MV-4-11 (cell line): ENCODE measurements at places on chromosomes 6 and 20.

GRCh38 chr6:148037496-148037895, 305.1 kb upstream of the SASH1 start:
- no peak for DNase-seq

- DNase-seq, result no peak
These were observed 15.8 kb downstream of the KCNQ2 start for GRCh38 chr20:63456429-63457284.

GRCh38 chr6:36349240-36349639, 12.6 kb upstream of the BNIP5 start:
- DNase-seq, result no peak

DNA sequence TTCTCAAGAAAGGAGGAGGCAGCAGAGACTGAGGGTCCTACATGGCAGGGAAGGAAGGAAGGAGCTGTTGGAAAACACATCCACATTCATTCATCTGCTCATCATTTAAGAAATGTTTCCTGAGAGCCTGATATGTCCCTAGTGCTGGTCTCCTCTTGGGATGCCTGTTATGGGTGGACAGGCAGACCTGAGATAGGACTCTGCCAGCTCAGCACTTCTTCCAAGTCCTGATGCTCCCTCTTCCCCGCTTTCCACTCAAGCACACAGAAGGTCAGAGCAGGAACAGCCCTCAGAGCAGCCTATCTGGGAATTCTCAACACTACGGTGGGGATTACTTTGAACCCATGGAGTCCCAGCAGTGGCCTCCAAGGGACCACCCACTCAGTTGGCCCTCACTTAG, 8.0 kb upstream of the SIRPD start:
- DNase-seq, result no peak

DNA sequence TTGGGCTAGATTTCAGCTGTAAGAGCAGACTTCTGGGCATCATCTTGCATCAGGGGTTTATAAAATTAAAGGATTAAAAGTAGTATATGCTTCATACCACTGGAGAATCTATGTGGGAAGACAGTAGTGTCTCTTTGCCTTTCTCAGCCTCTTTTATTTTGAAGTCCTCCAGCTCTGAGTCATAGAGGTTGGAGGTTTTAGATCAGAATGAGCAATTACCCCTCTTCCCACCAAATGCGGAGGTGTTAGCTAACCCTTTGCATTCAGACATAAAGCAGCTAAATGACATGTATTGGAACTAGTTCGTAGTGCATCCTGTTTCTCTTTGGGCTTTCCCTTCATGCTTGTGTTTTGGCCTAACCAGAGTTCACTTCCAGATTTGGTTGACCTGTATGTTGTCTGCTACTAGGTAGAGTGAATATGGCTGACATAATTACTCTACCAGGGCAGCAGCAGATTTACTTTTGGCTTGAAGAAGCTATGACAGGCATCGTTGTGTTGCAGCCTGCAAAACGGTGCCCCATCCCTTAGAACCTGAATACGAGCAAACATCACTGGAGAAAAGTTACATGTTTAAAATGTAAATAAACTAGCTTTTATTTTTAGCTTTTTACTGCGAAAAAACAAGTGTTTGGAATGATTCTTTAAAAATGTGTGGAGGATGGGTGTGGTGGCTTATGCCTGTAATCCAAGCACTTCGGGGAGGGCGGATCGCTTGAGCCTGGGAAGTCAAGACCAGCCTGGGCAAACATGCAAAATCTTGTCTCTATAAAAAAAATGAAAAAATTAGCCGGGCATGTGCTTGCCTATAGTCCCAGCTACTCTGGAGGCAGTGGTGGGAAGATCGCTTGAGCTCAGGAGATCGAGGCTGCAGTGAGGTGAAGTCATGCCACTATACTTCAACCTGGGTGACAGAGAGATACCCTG, 82.2 kb downstream of the MYO6 start:
- DNase-seq, result no peak

DNA sequence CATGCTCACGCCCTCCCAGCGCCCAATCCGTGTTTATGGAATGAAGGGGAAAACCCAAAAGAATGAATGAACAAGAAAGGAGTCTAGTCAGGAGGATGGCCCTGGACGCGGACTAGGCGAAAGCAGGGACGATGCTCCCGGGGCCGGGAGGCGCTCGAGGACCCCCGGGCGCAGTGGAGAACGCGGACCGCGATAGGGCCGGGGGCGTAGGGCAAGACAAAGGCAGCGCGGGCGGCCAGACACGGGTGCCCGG, 758 bp downstream of the GCLC start:
- no peak for DNase-seq

GRCh38 chr6:2875359-2876191, 27.5 kb downstream of the SERPINB9 start:
- DNase-seq, result no peak

DNA sequence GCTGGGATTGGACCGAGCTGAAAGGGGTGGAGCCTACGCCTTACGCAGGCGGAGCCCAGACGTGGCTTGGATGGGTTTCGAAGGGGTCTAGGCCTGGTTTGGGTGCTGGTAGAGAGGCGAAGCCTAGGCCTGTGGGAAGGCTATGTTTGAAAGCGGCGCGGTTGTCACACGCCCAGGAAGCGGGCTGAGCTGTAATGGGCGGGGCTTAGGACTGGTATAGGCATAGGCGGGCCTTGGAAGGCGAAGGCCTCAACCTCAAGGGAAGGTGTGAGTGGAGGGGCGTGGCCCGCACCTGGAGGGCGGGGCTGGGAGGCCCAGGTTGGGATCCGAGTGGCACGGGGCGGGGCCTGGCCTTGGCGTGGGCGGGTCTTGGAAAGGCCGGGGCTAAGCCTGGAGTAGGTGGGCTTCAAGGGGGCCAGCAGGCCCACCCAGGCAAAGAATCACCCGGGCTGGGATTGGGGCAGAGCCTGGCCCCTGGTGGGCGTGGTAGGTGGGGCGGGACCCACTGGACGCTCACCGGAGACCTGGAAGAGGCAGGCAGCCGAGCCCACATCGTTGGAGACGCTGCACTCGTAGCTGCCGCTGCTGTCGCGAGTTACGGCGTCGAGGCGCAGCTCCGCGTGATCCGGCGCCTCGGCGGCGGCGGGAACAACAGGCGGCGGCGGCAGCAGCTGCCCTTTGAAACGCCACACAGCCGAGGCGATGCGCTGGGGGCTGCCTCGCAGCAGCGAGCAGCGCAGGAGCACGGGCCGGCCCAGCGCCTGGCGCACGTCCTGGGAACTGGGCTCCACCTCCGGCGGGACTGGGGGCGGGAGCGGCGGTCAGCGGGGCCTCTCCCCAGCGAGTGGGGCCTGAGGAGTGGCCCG, 49.0 kb downstream of the MDGA1 start:
- no peak for DNase-seq

DNA sequence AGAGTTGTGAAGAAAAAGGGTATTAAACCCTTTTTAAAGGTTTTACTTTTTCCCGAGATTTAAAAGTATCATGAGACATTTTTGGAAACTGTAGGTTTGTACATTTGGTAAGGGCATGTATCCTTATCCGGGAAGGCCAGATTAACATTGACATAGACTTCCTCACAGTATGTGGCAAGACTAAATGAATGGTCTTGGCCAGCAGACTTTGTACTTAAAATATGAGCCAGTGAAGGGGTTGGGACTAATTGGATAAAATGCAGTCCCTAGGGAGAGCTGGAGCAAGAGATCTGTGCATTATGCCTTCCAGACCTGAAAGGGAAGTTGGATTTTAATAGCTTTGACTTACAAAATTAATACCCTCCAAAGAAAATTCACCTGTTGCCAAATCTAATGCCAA, 60.4 kb upstream of the CCN2 start:
- DNase-seq, result no peak

DNA sequence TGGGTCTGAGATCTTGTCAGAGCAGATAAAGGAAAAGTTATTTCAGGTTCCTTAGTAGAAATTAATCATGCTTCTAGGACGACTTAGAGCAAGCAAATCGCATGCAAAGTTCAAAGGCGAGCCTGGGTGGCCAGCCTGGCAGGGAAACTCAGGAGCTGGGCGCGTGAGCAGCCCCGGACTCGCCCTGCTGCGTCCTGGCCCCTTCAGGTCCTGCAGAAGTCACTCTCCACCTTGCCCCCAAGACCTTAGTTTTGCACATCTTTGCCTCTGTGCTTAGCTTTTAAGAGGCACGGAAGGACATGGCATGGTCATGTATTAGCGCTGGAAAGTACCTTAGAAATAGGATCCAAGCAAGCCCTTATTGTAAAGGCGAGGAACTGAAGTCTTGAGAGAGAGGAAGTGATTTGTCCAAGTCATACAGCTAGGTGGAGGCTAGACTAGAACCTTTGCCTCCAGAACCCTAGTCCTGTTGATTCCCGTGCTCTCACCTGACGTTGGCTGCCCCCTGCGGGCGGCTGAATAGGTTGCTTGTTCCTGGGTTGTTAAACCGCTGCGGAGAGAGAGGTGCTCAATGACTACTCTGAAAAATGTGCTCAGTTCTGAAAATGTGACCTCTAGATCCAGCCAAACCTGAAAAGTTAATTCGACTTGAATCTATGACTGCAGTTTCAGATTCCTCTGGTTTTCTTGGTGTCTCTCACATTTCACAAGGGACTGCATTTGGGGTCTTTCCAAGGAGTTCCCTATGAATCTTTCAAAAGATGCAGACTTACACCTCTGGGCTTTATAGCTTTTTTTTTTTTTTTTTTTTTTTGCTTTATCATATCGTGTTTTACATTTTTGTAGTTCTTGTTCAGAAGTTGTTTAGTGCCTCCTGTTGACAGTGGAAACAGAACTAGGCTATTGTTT, 2.7 kb downstream of the MYB start:
- DNase-seq, result peak; percentile 89

DNA sequence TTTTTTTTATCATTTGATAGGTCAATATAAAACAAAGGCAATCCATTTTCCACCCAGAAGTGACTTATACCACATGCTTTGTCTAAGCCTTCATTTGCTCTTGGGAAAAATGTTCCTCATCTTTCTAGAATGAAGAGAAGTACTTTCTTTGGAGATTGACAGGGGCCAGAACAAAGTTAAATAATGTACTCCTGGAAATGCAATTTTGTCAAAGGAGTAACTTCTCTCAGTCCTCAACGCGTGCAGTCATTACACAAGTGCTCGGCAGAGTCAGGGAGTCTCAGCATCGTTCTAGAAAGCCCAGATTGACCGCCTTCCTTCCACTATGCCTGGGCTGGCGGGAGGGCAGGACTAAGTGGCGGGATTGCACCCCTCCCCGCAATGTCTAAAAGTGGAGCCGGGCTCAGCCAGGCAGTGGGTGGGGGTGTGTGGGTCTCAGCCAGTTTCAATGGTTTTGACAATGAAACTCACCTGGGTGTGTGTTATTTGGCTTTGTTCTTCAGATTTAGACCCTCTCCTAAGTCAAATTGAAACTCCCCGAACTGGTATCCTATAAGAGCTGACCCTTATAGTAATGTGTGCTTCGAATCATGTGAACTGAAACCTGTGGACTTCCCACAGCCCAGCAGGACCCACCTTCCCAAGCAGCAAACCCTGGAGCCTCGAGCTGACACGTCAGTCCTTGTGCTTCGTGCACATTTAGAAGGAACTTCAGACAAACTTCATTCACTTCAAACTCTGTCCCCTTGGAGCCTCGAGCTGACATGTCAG, 63.2 kb upstream of the DUSP22 start:
- no peak for DNase-seq

DNA sequence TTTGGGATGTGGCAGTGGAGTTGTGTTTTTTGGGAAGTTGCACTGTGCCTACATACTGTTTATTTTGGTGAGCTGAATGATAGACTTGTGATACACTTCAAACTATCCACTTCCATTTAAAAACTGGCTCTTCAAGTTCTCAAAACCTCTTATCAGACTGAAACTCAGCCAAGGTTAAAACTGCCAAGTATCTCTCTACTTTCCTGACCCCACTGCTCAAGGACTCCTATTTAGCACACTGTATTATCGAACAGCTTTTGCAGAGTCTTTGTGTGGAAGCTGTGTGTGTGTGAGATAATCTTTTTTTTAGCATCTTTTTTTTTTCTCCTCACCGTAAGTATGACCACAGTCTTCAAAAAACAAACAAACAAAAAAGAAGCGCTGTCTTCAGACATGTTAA, 21.1 kb downstream of the STX11 start:
- no peak for DNase-seq

- peak; percentile 35 for DNase-seq
These were observed 217.2 kb downstream of the LAMA2 start for GRCh38 chr6:129100164-129100563.

- DNase-seq, result no peak
These were observed 17.8 kb upstream of the RALGAPB start for GRCh38 chr20:38454556-38455473.

DNA sequence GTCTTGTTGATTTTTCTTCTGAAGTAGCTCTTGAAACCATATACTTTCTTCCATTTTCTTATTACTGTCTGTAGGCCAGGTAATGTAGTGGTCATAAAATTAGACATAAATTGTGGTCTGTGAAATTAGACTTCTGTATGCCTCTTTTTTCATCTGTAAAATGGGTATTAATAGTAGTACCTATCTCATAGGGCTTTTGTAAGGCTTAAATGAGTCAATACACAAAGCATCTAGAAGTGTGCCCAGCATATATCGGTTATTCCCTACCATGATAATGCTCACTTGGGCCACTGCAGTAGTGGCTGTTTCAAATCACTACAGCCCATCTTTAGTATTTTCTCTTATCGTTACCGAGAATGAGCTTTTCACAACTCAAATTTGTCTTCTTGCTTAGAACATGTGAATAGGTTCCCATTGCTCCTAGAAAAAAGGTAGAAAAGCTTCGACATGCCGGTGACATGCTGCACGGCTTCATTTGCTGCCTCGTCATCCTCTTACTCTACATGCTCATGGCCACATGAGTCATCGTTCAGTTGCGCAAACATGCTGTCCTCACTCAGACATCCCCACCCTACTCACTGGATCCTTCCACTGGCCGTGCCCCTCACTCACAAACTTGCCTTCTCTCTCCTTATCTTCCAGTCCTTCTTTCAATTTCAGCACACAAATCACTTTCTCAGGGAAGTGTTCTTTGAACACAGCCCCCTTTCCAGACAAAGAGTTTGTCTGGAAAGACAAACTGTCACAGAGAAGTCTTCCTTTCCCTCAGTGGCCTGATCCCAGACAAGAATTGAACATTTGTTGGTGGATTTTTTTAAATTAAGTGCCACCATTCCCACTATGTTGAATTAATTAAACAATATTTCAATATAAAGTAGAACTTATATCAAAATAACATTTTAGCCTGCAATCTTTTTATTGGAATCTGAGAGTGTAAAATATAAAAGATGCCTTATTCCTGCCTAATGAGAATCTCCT, 32.2 kb upstream of the ERVFRD-1 start:
- peak; percentile 83 for DNase-seq

- DNase-seq, result no peak
These were observed 114.5 kb upstream of the TMEM170B start for GRCh38 chr6:11423072-11423471.

- DNase-seq, result no peak
These were observed 90.4 kb downstream of the NFATC2 start for GRCh38 chr20:51452091-51452613.
